Activated CD8-positive, alpha-beta memory T cell treated with anti-CD3 and anti-CD28 coated beads, Interleukin-2, amount 50 U/mL, for 4 hours (primary cell): ENCODE measurements at places on chromosomes 6 and 20.

DNA sequence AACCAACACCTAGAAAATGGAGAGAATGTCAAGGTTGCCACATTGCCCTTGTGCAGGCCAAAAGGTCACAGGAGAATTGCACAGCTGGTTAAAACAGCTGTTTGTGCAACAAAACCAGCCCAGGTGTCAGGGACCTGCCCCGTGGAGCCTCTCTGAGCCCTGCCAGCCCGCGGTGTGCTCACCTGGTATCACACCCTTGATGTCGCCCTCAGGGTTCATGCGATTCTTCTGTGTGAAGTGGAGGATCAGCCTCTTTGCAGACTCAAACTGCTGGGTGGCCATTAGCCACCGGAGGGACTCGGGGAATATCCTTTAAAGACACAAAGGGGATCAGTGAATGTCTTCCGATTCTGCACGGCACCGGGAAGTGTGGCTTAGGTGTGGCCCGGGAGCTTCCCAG, 39.2 kb downstream of the PSMG4 start:
- DNase-seq = no peak

DNA sequence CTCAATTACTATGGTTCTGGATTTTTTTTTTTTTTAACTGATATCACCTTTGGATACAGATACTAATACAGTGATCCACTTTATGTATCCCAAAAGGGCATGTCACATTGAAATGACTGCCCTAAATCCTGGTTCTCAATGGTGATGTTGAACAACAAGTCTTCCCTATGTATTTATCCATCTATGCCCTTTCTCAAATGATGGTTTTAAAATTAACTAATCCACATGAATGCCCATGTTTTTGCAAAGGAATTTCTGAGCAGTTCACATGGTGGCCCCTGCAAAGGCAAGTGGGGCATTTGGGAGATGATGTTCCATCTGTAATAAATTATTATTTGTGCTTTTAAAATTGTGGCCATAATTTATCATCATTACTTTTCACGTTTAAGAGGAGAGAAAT, 2.7 kb downstream of the ADGRB3 start:
- no peak for DNase-seq

DNA sequence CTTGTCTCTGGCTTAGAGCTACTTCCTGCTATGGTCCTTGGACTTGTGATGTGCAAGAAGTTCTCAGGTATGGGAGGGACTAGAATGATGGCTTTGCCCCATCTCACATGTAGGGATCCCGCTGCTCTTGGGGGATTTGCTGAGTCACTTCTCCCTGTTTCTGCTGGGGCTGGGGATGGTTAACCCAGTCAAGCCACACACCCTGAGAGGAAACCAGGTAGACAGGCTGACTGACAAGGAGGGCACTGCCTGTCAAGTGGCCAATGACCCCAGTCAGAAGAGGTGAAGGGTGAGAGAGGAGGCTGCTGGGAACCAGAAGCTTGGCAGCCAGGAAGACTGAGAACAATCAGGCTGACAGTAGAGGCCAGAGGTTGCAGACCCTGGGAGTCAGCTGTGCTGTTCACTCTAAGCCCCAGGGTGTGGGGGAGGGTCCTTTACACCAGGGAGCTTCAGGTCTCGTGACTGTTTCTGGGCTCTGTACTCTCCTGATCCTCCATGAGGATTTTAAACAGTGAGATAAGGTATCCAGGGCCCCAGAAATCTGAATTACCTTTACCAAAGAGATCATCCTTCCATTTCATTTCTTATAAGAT, 34.6 kb downstream of the HLA-F start:
- DNase-seq = no peak

DNA sequence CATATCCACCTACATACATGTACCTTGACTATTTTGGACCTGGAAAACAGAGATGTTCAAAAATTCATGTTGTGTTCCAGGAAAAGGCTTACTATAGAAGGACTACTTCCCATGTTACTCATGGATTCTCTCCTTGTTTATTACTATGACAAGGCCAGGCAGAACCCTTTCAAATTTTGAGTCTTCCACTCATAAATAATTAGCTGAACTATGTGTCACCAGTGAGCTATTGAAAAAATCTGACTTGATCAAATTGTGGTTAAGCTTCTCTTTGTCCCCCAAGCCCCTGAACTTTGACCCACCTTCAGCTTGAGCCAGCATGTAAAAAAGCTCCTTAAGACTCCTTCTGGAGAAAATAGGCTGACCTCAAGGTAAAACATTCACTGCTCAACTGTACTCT, 1142.8 kb upstream of the EYS start:
- DNase-seq = no peak

GRCh38 chr6:139623372-139623771, 248.9 kb upstream of the CITED2 start:
- DNase-seq = no peak

- no peak for DNase-seq
Measured at GRCh38 chr6:144377586-144378210, 92.6 kb downstream of the UTRN start.

DNA sequence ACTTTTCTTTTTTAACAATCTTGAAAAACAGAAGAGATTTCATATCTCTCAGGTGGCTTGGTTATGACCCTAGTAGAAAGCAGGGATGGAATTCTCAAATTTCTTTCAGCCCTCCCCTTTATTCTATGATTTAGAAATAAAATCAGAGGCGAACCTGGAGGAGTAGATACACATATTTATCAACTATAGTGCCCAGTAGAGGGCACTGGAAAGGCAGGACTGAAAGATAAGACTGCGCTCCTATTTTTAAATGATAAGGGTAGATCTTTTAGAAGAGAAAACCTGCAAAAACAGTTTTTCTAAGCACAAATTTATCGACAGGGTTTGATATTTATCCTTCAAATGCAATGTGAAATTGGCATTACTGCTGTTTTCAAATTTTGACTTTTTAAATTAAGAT, 1296.6 kb downstream of the EPHA7 start:
- DNase-seq = no peak

DNA sequence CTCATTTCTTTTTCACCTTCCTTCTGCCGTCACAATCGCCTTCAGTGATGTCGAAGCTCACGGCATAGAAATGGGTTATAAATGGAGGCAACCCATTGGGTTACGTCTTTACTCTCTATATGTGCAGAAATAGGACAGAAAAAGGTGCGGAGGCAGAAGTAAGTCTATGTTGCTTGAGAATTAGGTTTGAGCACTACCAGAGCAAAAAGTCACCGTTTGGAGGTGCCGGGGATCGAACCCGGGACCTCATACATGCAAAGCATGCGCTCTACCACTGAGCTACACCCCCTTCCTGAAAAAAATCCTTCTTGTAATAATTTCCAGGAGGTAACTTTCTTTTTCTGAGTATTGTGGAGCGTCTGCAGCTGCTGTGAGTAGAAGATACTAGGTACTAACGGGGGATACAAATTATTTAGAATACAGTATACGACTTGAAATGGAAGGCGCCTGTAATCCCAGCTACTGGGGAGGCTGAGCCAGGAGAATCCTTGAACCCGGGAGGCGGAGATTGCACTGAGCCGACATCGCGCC, 134.2 kb downstream of the TRIM27 start:
- no peak for DNase-seq

DNA sequence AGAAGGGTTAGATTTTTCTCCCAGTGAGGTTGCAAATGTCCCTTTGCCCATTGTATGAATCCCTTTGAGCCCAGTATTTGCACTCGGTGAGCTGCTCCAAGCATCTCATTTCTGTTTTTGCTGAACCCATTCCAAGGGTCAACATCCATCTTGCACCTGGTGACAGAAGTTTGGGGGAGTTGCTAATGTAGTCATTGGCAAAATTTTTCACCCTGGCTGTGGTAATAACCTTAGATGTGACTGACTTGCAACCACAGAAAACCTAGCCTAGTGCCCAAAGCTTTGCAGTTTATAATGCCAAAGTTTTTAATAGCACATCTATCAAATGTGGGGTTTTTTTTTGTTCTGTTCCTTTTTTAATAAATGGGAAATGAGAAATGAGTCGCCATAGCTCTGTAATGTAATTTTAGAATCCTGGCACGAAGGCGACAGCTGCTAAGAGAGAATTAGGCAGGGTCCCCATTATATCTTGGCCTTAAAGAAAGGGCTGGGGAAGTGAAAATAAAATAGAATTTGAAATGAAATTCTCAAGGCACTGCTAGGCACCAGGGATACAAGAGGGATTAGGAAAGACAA, 682.8 kb downstream of the KIF16B start:
- DNase-seq = no peak

- DNase-seq = no peak
Measured at GRCh38 chr6:107977283-107977682, 19.3 kb upstream of the SEC63 start.

DNA sequence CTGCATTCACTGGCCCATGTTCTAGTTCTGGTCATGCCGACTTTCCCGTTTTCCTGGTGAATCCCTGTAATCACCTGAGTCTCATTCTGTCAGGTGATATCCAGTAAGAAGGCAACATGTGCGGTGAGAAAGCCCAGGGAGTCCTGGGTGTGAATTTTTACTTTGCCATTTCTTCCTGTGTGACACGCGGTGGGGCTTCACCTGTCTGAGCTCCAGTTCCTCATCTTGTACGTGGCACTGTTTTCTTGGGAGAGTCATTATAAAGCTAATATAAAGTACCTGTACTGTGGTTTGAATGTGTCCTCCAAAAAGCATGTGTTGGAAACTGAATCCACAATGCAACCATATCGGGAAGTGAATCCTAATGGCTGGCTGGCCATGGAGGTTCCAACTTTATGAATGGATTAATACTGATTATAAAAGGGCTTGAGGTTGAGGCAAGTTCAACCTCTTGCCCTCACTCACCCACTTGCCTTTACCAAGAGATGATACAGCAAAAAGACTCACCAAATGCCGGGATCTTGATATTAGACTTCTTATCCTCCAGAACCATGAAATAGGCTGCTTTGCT, 5.1 kb downstream of the HLA-E start:
- no peak for DNase-seq

DNA sequence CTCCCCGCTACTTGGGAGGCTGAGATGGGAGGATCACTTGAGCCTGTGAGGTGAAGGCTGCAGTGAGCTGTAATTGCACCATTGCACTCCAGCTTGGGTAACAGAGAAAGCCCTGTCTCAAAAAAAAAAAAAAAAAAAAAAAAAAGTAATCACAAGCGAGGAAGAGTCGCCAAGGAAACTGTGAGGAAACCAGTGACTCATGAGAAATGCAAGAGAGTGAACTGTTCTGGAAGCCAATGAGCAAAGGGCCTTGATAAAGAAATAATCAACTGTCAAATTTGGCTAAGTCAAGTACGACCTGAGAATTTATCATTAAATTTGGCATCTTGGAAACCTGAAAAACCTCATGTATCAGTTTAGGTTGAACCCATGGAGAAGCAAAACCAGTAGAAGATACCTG, 16.1 kb upstream of the LAMP5 start:
- no peak for DNase-seq

DNA sequence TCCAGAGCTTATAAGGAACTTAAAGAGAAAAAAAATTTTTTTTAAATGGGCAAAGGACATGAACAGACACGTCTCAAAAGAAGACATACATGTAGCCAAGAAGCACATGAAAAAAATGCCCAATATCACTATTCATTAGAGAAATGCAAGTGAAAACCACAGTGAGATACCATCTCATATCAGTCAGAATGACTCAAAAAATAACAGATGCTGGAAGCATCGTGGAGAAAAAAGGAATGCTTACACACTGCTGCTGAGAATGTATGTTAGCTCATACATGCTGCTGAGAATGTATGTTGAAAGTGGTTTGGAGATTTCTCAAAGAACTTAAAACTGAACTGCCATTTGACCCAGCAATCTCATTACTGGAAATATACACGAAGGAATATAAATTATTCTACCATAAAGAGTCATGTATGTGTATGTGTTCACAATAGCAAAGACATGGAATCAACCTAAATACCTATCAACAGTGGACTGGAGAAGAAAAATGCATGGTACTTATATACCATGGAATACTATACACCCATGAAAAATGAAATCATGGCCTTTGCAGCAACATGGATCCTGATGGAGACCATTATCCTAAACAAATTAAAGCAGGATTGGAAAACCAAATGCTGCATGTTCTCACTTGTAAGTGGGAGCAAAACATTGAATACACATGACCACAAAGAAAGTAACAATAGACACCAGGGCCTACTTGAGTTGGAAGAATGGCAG, 5.2 kb downstream of the OR11A1 start:
- DNase-seq = no peak

DNA sequence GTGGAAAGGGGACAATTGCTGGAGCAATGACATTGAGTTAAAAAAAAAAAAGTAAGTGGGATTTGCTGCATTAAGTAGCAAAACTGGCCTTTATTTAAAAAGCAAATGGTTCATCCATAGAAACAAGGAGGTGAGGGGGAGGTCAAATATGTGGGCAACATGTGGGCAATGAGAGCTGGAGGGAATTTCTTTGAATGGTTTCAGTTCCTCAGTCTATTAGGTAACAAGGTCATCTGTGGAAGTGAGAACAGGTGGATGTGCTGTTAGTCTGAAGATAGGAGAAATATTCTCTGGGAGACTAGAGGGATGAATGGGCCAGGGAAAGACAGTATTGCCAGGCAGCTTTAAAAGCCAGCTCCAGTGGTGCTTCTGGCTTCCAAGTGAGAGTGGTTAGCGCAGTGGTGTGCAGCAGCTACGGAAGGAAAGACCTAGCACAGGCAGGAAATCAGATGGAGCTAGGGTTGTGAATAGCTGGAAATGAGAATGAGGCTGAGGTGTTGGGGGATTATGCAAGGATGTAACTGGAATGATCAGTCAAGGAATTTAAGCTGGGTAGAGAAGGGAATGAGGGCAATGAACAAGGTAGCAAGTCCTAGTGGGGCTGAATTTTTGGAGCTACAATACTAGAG, 727.6 kb downstream of the PTPRT start:
- DNase-seq = no peak

DNA sequence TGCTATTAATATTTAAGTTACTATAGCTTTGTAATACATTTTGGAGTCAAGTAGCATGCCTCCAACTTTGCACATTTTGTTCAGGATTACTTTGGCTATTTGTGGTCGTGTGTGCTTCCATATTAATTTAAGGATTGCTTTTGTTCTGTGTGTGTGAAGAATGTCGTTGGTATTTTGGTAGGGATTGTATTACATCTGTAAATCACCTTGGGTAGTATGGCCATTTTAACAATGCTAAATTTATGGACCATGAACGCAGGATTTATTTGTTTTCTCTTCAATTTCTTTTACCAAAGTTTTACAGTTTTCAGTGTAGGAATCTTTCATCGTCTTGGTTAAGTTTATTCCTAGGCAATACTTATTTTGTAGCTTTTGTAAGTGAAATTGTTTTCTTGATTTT, 758.0 kb downstream of the FRK start:
- no peak for DNase-seq
